ENCODE measurements at places on chromosomes 11 and 22.

DNA sequence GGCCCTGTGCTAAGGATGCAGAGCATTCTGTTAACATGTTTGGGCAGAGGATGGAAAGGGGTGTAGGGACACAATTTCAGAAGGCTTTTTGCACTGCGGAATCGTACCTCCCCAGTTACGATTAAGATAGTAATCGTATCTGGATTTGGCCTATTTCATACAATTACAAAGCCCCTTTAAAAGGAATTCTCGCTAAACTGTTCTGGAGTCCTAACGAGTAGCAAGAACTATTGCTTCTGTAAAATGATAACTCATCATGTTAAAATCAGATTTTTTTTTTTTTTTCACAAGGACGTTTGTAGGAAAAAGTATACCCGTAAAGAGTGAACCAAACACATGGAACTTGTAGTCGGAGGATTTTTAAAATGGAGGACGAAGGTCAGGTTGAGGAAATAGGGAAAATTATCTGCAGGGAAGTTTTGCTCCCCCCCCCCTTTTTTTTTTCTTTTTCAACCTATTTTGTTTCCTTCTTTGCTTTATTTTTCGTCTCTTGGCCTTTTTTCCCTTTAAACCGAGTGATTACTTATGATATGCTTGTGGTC, 934 bp downstream of the HSD17B12 start:
- DNase-seq: peak; percentile 63

DNA sequence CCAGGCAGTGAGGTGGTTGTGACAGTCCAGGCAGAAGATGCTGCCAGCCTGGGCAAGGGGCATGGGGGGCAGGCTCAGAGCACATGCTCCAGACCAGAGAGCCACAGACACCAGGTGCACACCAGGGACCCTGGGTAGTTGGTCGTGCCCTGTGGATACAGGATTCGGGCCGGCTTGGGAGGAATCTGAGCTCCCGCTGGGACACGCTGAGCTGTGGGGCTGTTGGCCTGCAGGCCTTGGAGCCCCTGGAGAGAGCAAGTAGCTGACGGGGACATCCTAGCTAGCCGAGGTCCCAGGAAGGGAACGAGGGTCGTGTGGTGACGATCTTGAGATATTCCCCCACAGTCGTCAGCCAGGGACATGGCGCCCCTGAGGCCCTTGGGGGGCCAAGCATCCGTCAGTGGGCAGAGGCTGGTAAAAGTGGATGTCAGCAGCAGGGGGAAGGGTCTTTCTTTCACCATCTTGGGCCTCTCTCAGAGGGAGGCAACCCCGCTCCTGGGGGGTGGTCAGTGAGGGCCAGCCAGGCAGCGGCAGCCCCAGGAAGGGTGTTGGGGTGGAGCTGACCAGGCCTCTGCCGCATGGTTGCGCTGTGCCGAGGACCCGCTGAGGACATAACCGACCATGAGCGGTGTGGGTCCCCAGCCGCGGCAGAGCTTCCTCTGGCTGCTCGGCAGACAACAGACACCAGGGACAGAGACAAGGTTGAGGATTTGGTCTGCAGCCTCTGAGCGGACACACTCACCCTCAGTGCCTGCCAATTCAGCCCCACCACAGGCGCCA, 44.0 kb downstream of the CDKN1C start:
- DNase-seq: no peak

DNA sequence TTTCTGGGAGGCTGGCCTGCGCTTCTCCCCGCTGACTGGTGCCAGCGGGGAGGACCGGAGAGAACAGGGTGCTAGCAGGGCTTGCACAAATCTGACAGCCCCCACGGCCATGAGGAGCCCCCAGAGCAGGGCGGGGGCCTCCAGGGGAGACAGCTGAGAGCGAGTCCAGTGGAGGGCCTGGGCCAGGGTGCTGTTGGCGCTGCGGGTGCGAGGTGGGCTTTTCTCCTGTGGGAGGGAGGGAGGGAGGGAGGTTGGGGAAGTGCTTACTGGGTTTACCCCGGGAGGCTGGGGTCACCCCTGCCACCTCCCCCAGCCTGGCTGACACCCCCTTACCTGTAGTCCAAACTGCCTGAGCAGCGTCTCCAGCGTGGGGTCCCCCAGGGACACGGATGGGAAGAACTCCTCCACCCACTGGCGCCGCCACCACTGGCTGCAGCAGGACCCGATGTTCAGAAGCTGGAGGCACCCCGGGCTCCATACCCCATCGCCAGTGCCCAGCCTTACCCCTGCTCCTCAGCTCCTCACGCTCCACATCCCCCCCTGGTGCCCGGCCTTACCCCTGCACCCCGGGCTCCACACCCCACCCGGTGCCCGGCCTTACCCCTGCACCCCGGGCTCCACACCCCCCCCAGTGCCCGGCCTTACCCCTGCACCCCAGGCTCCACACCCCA, 3.9 kb downstream of the LMF2 start:
- no peak for DNase-seq

DNA sequence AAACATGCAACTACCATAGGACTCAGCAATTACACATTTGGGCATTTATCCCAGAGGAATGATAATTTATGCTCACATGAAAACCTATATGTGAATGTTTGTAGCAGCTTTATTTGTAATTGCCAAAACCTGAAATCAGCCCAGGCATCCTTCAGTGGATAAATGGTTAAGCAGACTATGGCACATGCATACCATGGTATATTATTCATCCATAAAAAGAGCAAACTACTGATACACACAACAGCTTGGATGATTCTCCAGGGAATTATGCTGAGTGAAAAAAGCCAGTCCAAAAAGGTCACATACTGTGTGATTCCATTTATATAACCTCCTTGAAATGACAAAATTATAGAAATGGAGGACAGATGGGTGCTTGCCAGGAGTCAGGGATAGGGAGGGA, 86.7 kb downstream of the ALX4 start:
- DNase-seq: no peak

DNA sequence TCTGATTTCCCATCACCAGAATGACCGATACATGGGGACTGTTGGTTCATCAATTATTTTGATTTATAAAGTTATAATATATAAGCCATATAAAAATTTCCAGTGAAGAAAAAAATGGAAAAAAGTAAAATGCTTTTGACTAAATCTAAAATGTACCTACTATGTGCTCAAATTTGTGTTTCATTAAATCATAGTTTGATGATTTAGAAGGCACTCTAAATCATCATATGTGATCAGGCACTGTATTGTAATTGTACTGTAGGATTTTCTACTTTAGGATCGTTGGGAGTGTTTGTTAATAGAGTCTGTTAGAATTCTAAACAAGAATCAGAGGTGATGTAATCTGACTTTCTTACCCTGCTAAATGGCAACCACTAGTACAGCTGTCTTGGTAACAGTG, 2.4 kb downstream of the LIN7C start:
- DNase-seq: no peak

DNA sequence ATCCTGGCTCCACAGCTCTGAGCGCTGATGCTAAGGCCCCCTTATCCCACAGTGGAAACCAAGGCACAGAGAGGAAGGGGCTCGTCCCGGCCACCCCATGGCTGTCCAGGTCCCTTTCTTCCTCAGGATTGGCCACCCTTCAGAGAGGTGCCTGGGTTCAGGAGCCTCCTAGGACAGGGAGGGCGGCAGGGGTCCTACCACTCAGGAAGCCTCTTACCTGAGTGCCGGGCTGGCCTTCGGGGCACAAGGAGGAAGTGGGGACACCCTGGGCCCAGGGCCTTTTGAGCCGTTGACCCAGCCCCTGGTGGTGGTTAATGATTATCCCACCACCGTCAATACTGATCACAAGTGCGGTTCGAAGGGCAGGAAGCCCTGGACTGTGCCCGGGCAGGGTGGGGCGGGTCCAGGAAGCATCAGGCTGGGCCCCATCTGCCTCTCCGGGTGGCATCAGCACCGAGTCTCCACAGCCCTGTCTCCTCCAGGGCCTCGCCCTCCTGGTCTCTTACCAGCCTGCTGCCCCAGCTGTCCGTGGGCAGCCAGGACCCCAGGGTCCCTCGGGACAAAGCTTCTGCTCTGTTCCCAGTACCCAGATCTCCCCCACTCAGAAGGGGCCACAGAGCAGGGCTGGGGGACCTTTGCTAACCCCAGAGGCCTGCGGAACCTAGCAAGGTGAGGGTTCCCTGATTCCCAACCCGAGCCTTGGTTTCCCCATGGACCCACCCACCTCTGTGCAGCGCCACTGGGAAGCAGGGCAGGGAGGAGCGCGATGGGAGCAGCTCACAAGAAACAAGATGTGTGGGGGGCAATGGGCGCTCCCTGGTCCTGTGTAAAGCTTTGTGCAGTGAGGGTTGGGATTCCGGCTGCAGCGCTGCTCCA, 15.0 kb upstream of the EHD1 start:
- DNase-seq: no peak

DNA sequence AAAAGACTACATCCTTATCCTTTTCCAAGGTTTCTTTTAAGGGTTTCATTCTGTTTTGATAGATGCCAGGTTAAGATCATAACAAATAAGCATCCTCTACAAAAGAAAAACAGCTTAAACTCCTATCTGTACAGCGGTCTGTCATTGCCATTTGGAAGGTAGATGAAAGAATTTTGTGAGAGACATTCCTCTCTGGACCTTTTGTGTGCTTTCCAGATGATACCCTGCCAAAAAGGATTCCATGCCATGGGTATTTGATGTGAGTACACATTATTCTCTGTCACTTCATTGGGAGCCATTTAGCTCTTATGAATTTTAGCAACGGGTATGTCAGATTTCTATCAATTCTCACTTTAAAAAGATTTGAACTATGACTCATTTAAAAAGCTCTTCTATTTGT, 153.7 kb downstream of the GRIA4 start:
- DNase-seq: no peak

- DNase-seq: no peak
Observed at GRCh38 chr11:126522152-126522551, 166.7 kb downstream of the ST3GAL4 start.

DNA sequence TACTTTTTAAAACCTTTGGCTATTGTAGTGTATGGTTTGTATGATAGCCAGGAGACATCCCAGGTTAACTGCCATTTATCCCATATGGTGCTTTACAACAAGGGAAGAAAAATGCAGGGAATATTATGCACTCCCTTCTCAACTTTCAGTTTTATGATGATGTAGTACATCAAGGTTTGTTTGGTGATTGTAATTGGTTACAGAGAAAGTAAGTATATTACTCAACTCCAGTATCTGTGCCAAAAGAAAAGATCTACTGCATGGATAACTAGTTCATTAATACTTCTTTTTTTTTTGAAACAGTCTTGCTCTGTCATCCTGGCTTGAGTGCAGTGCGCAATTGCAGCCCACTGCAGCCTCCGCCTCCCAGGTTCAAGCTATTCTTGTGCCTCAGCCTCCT, 65.3 kb downstream of the BCL2L13 start:
- no peak for DNase-seq

- no peak for DNase-seq
Observed at GRCh38 chr11:62142921-62143320, 19.1 kb downstream of the INCENP start.

DNA sequence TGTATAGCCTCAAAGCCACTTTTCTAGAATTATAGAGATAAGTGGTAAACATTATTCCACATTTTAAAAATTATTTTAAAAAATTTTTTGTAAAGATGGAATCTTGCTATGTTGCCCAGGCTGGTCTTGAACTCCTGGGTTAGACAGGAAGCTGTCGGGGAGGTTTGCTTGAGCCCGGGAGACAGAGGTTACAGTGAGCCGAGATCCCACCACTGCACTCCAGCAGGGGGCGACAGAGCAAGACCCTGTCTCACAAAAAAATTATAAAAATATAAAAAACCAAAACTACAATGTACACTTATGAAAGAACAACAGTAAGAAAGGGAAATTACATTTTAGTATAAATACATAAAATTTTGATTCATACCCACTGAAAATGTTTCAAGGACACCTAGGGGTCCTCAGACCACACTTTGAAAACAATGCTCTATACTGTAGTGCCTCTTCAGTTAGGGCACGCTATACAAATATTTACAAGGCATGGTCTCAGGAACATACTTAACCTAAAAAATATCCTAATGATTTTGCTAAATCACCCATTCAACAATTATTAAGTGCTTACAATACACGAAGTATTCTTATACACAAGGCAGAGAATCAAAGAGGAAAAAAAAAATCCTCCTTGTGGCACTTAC, 111.2 kb downstream of the MRTFA start:
- DNase-seq: peak; percentile 61

DNA sequence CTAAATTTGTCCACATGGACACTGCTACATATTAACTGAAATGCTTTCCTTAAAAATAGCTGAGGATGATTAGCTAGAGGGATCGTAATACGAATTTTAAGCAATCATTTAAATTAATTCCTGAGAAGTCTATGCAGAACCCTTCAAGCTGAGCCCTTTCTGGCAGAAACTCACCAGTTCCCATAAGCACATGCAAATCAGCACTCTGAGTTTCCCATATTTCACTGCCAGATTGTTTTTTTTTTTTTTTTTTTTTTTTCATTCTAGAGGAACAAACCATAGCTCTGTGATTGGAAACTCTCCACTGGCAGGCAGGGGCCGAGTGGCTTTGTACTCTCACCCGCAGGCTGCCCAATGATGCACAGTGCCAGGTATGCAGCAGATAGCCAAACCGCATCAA, 145.6 kb downstream of the EFCAB6 start:
- no peak for DNase-seq

DNA sequence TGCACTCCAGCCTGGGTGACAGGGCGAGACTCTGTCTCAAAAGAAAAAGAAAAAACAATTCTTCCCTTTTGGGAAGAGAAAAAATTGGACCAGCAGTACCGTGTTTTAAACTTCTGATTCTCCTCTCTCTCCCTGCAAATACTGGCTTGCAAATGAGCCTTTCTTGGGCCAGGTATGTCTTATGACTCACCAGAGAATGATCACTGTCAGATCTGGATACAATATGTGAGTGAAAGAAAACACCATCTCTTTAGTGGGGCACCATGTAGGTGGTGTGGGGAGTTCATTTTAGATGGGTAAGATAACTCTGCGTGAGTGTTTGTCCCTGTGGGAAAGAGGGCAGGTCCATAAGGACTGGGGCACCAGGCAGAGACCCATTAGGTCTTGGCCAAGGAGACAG, 2.4 kb upstream of the SCGB2A2 start:
- DNase-seq: no peak

- DNase-seq: no peak
Observed at GRCh38 chr11:73454987-73455386, 78.8 kb downstream of the RELT start.

- DNase-seq: no peak
Observed at GRCh38 chr11:16572945-16573344, 165.5 kb upstream of the C11orf58 start.

- no peak for DNase-seq
Observed at GRCh38 chr11:31812383-31813381, 1.6 kb upstream of the PAX6 start.
